Mammary epithelial cell (primary cell): ENCODE measurements at places on chromosomes 6 and 20.

DNA sequence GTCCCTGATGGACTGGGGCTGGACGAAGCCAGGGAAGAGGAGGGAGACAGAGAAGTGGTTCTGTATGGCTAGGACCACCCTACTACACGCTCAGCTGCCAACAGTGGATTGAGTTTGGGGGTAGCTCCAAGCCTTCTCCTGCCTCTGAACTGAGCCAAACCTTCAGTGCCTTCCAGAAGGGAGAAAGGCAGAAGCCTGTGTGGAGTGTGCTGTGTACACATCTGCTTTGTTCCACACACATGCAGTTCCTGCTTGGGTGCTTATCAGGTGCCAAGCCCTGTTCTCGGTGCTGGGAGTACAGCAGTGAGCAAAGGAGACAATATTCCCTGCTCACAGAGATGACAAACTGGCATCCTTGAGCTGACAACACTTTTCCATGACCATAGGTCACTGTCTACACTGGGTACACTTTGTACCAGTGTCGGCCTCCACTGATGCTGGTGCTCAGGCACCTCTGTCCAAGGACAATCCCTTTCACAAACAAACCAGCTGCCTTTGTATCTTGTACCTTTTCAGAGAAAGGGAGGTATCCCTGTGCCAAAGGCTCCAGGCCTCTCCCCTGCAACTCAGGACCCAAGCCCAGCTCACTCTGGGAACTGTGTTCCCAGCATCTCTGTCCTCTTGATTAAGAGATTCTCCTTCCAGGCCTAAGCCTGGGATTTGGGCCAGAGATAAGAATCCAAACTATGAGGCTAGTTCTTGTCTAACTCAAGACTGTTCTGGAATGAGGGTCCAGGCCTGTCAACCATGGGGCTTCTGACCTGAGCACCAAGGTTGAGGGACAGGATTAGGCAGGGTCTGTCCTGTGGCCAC lies 11.3 kb upstream of the RBCK1 start:
- no peak for DNase-seq

DNA sequence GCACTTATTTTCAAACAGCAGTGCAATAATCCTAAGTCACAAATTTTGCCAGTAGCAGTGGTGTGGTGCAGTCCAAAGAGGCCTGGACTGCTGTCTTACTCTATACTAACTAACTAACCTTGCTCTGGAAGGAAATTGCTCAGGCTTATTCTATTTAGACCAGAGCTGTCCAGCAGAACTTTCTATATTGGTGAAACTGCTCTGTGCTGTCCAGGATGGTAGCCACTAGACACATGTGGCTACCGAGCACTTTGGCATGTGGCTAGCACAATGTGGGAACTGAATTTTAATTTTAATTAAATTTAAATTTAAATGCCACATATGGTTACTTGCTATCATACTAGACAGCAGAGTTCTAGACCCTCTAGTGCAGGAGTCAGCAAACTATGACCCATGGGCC lies 27.1 kb upstream of the FBXO9 start:
- no peak for DNase-seq

GRCh38 chr6:10441004-10441654 lies 26.3 kb upstream of the TFAP2A start:
- peak; percentile 97 for DNase-seq

DNA sequence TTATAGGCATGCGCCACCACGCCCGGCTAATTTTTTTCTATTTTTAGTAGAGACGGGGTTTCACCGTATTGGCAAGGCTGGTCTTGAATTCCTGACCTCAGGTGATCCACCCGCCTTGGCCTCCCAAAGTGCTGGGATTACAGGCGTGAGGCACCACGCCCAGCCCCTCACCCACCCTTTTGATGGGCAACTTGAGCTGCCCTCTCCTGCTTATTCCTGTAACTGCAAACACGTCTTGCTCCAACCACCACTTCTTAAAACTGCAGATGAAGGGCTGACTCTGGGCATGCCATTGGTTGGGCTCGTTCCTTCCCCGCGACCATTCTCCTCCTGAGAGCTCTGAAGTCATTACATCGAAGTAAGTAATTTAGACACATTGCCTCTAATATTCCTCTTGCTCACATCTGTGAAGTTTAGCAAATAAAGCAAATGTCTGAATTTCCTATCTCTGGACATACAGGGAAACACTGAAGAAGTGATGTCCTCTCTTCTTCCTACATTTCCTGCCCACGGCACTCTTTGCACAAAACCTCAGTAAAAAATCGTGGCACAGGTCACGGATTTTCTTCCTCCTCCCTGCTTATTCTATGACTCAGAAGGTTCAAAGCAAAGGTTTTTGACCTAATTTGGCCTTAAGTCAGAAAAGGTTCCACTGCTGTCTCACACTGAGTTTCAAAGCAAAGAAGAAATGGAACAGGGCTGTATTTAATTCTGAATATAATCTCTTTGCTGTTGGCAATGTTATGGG lies 117.5 kb downstream of the GMPR start:
- no peak for DNase-seq

GRCh38 chr6:3535033-3535775 lies 78.4 kb upstream of the SLC22A23 start:
- no peak for DNase-seq

GRCh38 chr6:140653506-140653905 lies 1279.1 kb upstream of the CITED2 start:
- DNase-seq = no peak

GRCh38 chr6:21527731-21528130 lies 65.8 kb upstream of the SOX4 start:
- DNase-seq = no peak

DNA sequence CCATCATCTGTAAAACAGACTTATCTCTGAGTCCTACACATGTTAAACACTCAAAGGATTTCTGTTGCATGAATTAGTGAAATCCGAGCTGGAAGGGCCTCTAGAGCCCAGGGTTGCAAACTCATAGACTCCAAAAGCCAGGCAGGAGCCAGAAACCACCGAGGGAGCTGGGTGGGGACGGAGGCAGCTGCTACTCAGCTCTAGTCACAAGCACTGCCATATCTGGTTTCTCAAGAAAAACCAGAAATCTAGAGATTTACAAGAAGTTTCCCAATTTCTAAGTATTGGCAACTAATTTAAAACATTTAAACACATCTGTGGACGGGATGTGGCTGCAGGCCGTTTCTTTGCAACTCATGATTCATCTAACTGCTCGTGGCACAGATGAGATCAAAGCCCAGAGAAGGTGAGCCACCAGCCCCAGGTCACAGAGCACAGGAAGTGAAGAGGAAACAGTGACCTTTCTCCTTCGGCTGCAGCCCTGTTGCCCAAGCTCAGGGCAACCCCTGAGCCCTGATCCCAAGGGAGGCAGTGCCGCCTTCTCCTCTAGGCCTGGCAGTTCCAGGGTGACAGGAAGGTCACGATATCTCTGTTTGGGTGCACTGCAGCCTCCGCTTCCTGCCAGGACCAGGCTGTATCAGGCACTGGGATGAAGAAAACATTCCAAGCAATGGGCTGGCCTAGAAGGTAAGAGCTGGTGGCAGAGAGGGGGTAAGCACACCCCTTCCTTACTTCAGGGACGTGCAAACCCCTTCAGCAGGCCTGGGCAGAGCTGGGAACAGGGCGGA lies 26.4 kb upstream of the PTGIS start:
- peak; percentile 37 for DNase-seq

GRCh38 chr6:128427139-128427538 lies 93.3 kb downstream of the PTPRK start:
- no peak for DNase-seq

GRCh38 chr6:119890470-119890869 lies 540.9 kb upstream of the MAN1A1 start:
- DNase-seq = peak; percentile 9

DNA sequence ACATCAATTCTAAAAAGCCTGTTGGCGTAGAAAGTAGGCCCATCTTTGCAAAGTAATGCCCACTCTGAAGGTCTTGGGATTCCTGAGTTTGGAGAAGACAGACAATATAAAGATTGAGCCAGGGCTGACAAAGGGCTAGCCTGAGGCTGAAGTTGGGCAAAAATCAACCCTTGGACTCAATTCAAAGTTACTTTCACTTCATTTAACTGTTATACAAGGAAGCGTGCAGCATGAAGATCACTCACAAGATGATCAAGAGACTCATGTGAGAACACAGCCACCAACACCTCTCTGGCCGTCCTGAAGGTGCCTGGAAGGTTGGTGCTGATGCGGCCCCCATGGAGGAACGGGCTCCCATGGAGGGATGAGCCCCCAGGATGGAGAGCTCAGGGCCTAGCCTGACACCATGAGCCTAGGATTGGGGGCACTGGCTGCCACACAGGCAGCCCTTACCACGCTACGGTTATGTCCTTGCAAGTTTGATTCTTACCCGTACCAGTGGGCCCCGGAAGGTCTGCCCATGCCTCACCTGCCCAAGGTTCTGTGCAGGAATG lies 26.6 kb downstream of the FOXC1 start:
- no peak for DNase-seq

DNA sequence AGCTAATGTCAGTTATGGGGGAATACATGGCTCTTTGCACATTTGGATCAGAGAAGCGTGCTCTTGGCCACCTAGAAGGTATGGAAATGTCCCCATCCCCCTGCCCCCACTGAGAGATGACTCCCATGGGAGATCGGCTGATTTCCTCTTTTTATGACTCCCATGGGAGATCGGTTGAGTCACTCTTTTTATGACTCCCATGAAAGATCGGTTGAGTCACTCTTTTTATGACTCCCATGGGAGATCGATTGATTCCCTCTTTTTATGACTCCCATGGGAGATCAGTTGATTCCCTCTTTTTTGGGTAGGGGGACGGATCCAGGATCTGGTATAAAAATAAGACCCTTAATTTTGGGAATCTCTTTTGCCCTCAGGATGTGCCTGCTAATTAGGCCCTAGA lies 10.3 kb upstream of the TAAR9 start:
- peak; percentile 64 for DNase-seq

DNA sequence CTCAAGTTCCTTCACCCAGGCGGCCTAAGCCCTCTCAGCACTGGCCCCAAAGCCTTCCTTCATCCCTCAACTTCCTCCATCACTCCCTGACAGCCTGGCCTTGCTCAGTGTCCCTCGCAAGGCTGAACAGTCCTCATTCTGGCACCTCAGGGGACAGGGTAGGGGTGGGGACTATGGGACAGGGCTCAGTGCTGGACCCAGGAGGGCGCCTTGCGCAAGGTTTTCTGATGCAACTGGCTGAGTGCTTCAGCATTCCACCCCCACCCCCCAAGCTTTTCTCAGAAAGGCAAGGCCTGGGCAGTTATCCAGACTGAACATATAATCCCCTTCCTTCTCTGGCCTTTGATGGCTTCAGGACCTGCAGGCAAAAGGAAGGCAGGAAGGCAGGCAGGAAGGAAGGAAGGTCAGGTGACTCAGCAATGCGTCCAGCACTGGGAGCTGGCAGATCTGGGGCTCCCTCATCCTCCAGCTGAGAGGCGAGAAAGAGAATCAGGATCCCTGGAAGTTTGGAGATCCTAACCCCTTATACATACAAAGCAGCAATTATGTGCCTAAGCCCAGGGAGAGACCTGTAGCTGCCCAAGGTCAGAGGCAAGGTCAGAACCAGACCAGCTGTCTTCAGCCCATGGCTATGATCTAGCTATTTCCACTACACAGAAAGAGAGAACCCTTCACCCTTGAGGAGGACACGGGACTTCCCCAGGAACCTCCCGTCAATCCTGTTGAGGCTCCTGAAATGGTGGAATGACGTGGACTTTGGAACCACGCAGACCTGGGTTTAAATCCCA lies 8.6 kb upstream of the TRIB3 start:
- peak; percentile 50 for DNase-seq

DNA sequence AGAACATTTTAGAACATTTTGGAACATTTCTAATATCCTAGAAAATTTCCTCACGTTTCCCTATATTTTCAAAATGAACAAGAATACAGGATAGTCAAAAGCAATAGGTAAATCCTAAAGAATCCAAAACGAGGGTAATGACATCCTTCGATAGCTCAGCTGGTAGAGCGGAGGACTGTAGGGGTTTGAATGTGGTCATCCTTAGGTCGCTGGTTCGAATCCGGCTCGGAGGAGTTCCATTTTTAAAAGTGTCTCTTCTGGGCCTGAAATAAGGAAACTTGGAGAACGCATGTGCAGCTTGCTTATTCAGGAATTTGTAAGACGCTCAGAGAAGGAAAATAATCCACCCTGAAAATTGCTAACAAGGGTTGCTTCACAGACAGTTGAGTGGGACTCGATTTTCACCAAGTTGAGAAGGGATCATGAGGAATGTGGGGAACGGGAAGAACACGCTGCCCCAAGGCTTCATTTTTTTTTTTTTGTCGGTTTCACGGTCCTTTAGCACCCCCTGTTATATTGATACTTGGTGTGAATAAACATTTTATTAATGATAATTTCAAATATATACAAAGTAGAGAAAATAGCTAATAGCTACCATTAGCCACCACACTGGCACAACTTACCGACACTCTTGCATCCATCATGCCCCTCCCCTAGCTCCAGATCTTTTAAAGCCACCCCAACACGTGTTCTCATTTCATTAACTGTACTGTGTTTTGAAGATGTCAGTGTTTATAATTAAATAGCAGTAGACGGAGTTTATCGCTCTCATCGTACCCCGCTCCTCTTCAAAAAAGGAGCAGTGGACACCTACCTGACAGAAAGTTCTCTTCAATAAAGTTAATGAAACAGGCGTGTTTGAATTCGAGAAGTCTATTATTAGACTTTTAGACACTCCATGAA lies 1.8 kb upstream of the ABT1 start:
- DNase-seq = peak; percentile 77

DNA sequence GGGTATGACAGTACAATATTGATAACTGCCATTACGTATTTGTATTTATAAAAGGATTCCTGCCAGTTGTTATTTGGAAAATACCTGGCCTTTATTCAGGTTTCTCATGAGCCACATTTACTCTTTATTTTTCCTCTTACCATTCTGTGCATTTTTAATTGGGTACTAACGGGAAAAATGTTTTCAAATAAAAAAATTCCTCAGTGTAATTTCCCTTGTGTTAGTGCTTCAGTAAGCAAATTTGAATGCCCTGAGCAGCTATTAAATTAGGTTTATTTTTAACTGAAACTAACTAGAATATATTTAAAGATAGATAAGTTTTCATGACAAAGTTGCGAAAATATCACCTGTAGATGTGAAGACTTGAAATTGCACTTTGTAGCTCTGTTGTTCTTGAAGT lies 146.0 kb downstream of the PTCHD4 start:
- DNase-seq = no peak

GRCh38 chr6:28807682-28808280 lies 116.0 kb downstream of the TRIM27 start:
- peak; percentile 70 for DNase-seq

DNA sequence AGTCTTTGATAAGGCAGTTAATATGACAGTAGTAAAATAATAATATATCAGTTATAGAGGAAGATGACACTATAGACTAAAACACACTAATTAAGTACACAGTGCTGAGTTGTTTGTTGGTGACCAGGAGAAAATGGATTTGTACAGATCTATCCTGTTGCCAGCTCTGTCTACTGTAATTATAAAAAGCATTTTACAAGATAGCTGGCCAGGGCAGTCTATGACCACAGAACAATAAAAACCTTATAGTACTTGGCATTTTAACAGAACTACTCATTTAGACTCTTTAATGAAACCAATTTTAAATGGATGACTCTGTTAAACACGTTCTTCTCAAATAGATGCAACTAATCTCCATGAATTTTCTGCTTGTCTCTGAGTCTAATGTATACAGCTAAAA lies 367.5 kb downstream of the BTBD9 start:
- no peak for DNase-seq

- no peak for DNase-seq
Measured at GRCh38 chr6:134046054-134046453, 6.4 kb downstream of the SLC2A12 start.

GRCh38 chr20:64121586-64121985 lies 14.2 kb upstream of the NPBWR2 start:
- DNase-seq = no peak

GRCh38 chr6:73388800-73389512 lies 5.7 kb upstream of the DDX43 start:
- peak; percentile 63 for DNase-seq
